ENCODE measurements at places on chromosomes 16 and 17.

DNA sequence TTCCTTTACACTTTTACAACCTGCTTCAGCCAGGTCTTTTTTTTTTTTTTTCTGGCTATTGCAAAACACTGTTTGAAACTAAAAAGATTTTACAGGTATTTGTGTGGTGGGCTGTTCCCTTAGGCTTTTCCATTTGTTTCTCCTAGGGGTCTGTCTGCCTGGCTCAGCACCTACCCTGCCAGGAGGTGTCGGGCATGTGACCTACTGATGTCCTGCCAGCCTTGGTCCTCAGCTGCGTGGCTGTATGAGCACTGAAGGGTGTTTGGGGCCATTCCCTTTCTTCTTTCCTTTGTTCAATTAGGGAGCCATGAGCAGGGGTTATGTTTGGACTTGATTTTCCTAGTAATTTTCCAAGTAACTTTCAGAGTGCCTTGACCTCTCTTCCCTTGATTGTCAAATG lies 269.2 kb upstream of the SALL1 start:
- no peak for DNase-seq

- DNase-seq, result no peak
Measured at GRCh38 chr16:22736791-22737190, 77.2 kb upstream of the HS3ST2 start.

DNA sequence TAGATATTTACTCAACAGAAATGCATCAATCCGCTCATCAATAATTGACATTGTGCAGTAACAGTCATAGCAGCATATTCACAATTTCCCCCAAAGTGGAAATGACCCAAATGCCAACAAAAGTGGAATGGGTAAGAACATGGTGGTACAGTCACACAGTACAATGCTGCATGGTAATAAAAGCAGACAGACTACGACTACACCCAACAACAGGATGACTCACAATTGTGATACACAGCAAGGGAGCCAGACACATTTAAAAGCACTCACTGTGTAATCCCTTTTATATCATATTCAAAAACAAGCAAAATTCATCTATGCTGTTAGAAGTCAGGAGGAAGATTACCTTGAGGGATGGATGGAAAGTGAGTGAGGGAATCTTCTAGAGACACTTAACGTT lies 76.5 kb upstream of the NUDT7 start:
- DNase-seq, result peak; percentile 5

GRCh38 chr16:59192551-59193199 lies 458.6 kb upstream of the GOT2 start:
- DNase-seq, result peak; percentile 14

- DNase-seq, result no peak
Measured at GRCh38 chr17:42072323-42073187, 22.2 kb upstream of the C17orf113 start.

- DNase-seq, result no peak
Measured at GRCh38 chr17:64941045-64941444, 21.8 kb upstream of the LRRC37A3 start.

- DNase-seq, result no peak
Measured at GRCh38 chr16:35748621-35749252, 2289.3 kb downstream of the TP53TG3F start.

GRCh38 chr16:6335072-6335471 lies 997.6 kb upstream of the RBFOX1 start:
- peak; percentile 1 for DNase-seq

GRCh38 chr17:46949291-46950174 lies 26.6 kb downstream of the GOSR2 start:
- DNase-seq, result peak; percentile 28

GRCh38 chr17:63698886-63699637 lies 863 bp downstream of the LIMD2 start:
- no peak for DNase-seq

GRCh38 chr16:85608515-85608885 lies 4.6 kb upstream of the GSE1 start:
- no peak for DNase-seq

- no peak for DNase-seq
Measured at GRCh38 chr16:8107296-8107695, 483.0 kb downstream of the TMEM114 start.
